Foreskin melanocyte (primary cell): ENCODE measurements at places on chromosomes 12 and 14.

DNA sequence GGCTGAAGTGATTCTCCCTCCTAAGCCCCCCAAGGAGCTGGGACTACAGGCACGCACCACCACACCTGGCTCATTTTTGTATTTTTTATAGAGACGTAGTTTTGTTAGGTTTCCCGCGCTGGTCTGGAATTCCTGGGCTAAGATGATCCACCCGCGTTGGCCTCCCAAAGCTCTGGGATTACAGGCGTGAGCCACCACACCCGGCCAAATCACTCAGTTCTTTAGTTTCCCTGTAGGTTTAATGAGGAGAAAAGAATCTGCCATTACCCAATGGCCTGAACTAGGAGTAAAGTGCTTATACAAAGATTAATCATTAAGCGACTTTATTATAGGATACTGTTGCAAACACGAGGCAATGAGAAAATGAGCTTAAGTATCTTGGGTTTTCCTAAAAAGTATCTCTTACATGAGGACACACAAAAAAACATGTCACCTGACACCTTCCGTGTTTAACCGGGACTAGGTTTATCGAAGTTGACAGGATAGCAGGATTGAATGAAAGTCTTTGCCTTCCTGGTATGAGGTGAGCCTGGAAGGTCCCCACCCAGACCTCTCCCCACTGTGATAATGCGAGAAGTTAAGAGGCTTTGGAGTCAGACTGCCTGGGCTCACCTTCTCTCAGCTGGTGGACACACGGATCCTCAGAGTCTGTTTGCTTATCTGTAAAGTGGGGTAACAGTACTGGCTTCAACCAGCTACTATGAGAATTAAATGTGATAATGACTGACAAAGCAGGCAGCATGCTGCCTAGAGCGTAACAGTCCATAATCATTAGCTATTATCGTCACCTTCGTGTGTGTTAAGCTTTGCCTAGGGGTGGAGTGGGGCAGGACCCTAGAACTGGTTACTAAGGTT lies 133.5 kb upstream of the KRAS start:
- DNase-seq = no peak

DNA sequence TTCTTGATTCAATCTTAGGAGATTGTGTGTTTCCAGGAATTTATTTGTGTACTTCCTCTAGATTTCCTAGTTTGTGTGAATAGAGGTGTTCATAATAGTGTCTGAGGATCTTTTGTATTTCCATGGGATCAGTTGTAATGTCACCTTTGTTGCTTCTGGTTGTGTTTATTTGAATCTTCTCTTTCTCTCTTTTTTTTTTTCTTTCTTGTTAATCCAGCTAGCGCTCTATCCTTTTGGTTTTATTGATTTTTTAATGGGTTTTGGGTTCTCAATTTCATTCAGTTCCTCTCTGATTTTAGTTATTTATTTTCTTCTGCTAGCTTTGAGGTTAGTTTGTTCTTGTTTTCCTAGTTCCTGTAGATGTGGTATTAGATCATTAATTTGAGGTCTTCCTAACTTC lies 242.5 kb downstream of the SEC23A start:
- DNase-seq = no peak

DNA sequence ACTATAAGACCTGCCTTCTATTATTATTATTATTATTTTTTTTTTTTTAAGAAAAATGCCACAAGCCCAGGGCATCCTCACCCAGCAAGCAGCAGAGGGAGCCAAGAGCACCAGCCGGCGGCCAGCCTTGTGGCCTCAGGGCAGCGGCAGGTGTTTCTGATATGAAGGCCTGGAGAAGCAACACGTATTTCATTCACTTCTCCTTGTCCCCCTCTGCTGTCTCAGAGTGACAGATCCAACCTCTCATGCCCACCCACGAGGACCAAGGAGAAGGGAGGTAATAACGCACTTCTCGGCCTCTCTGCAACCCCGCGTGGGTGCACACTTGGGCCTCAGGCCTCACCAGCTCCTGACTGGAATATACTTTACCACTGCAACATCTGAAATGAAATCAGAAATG lies 25.4 kb downstream of the CDC42BPB start:
- no peak for DNase-seq

DNA sequence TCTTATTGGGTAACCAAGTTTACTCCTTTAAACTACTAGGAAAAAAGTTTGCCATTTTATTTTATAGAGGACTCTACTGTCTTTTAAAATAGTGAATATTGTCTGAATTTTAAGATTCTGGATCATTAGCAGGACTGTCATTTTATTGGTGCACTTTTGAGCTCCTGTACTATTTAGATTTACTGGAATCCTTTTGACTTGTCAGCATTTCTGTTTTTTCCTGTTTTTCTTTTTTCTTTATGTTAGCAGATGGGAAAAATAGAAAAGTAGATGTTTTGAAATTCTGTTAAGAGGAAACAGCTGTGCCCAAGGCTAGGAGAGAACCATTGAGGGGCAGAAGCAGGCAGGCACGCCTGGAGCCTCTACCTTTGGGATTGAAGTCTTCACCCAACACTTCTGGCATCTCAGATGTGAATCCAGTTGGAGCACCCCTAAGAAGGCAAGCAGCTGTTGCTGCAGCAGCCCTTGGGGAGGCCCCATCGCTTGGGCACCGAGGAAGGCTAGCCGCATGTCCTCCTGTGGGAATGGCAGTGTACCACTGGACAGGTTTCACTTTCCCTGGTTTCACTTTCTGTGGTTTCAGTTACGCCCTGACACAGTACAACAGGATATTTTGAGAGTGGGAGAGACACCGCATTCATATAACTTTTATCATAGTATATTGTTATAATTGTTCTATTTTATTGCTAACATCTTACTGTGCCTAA lies 11.5 kb downstream of the RIMKLB start:
- no peak for DNase-seq

DNA sequence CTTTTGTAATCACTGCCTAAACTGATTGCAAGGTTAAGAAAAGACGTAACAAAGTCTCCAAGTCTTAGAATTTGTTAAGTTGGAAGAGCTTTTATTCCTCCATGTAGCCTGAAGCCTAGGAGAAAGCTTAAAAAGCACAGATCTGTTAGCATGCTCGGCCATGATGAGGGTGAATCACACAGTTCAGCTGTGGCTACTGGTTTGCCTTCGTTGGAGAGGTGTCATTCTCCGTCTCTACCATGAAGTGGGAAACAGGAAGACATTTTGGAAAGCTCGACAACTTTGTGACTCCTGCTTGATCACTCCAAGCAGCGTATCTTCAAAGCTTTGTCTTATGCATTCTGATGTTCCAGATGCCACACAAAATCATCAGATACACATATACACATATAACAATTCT lies 27.1 kb downstream of the DCP1B start:
- DNase-seq = no peak

DNA sequence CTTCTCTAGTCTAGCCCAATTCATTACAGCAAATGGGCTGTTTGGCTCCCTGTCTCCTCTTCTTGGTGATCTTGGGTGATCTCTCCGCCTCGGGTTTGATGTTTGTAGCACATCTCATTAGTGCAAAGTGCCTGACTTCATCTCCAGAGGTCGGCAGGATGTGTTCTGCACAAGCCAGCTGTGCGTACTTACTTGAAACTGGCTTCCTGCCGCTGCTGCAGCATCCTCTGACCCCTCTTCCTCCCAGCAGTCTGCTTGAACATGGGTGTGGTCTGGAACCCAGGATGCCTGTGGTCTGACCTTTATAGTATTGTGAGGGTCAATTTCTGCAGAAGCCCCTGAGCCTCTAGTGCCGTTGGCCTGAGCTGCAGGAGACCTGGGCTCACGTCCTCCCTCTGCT lies 99.2 kb downstream of the BEGAIN start:
- no peak for DNase-seq

- DNase-seq = no peak
Observed at GRCh38 chr12:30000401-30000800, 216.7 kb upstream of the TMTC1 start.

- DNase-seq = no peak
Observed at GRCh38 chr12:125744201-125744600, 679.0 kb downstream of the AACS start.
